ENCODE measurements at places on chromosomes 2 and 18.

GRCh38 chr2:53265544-53266299 is 501.9 kb upstream of the CHAC2 start:
- DNase-seq: no peak

GRCh38 chr2:158130832-158131473 is 29.3 kb downstream of the UPP2 start:
- DNase-seq: no peak

- DNase-seq: no peak
Observed at GRCh38 chr2:215784371-215784783, 229.0 kb downstream of the MREG start.

DNA sequence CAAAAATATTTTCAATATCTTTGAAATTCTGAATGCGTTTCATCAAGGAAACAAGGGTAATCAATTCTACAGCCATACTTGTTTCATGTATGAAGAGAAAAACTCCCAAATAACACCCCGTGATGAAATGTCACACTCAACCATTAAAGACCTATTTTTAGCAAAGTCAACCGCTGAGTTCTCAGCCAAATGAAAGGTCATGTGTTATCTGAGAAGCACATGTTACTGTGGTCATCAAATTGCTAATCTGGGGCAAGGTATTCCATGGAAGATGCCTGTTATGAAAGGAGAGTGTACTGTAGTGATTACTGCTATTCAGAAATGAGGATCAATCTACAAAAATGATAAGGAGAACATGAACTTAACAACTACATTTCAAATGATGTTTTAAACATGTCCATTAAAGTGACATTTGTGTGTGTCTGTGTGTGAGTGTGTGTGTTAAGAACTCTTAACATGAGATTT is 126.7 kb downstream of the BCL2 start:
- DNase-seq: no peak

DNA sequence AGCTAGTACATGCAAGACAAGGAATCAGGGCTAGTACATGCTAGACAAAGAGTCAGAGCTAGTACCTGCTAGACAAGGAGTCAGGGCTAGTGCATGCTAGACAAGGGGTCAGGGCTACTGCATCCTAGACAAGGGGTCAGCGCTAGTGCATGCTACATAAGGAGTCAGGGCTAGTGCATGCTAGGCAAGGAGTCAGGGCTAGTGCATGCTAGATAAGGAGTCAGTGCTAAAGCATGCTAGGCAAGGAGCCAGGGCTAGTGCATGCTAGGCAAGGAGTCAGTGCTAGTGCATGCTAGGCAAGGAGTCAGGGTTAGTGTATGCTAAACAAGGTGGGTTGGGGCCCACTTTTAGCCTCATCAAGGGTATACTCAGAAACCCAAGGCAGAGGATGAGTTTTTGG is 90.1 kb upstream of the FAM136A start:
- no peak for DNase-seq

DNA sequence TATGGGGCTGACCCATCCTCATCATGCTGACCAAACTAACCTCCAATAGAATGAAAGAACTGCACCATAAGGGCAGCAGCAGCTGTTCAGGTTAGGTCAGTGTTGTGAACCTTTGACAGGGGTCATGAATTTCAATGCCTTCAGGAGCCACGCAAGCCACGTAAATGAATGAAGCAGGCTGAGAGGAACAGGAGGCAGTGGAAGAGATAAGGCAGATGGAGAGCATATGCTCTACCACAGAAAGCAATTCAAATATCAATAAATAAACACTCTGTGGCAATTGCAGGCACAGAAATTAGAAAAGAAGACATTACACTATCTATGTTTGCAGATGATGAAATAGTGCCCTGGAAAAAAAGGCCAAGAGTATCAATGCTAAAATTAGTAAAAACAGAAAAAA is 56.3 kb downstream of the SCG2 start:
- peak; percentile 55 for DNase-seq

DNA sequence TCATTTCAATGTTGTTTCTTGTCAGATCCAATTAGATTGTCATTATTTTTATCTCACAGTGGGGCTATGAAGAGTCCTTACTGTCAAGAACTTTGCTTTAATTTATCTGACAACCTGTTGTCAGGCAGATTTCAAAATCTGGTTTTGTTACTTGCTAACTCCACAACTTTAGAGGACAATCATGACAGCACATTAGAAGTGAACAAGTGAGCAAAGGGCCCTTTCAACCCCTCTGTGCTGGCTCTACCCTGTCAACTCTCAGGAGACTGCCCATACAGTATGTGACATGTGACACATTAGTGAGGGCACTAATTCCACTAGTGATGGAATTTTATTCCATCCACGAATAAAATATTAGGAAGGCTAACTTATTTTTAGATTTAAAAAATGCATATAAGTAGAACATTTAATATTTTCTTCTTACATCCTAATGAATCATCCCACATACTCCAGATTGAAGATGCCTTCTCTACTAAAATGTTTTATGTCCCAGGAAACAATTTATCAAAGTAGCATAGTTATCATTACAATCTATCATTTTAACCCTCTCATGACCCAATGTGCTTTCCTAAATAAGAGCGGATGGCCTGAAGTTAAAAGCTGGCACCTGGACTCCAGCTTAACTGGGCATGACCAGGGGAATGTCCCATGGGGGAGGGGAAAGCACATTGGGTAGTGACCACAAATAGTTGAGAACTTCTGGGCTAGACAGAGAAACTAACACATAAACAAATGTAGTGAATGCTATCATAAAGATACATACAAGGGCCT is 97.6 kb upstream of the PPP1CB start:
- DNase-seq: no peak

All from NCI-H1694 (cell line).